ENCODE measurements at places on chromosomes 16 and 17.

DNA sequence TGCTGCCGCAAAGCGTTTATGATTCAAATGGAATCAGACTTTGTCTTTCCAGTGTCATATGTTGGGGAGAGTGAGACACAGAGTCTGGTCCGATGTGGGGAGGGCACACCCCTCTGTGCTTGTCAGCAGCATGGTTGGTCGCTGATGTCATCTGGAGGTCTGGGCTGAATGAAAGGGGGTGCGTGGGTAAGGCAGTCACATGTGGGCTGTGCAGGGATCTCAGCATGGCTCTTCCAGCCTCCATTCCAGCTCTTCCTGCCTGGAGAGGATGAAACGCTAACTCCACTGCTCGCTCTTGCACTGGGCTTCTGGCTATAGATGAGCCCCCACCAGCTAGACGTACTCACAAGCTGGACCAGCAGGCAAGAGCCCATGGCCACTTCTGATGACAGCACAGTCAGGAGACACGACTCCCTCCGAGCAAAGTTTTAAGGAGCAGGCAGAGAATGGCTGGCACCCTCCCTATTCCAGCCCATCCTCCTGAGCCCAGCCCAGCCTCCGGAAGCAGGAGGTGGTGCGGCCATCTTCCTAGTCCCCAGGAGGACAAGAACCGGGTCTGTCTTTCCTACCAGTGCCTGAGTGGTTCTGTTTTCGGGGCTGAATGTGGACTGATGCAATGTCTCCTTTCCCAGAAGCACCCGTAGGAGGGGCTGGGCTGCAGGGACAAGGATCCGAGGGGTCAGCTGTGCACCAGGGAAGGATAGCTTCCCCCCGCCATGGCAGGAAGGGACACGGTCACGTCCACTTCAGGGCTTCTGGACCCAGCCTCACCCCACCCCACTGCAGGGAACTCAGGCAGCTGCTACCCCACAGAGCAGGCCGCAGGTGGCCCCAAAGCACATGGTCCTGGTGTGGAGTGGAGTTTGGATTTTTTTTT is 41.5 kb upstream of the CBFA2T3 start:
- no peak for DNase-seq

- peak; percentile 75 for DNase-seq
Observed at GRCh38 chr16:2912330-2913199, 834 bp downstream of the FLYWCH1 start.

GRCh38 chr17:67138392-67138791 is 94.0 kb downstream of the CACNG1 start:
- no peak for DNase-seq

DNA sequence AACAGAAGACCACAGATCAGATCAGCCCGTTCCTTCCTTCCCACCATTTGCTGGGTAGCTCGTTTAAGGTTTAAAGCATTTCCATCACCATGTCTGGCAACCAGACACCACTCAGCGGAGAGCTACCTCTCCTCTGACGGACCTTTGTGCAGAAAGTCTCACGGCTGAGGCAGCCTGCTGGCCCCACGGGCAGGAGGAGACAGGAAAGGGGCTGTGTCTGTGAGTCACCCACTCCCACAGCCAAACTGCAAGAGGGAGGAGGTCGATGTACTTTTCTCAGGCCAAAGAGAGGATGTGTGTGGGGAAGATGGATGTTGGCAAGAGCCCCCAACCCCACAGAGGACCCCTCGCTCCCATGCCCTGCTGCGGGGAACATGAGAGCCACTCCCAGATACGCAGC is 92.1 kb downstream of the ZNF423 start:
- no peak for DNase-seq

DNA sequence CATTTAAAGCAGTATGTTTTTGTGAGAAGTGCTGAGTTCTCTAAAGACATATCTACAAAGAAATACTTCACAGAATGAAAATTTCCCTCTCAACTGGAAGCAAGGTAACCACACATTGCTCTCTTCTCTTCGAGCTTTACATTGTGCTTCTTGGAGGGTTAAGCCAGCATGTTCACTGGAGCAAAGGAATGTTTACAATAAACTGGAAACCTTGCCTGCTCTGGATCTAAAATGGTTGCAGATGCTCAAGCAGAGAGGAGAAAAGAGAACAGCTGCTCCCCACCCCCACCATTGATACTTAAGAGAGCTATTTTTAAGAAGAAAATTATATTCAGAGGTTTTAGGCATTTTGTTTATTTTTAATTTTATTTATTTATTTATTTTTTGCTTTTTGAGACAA is 213.1 kb downstream of the CEP112 start:
- no peak for DNase-seq

- DNase-seq = no peak
Observed at GRCh38 chr17:5219536-5219935, 15.1 kb downstream of the SCIMP start.

GRCh38 chr17:57278740-57279387 is 22.5 kb downstream of the MSI2 start:
- DNase-seq = no peak

GRCh38 chr16:52471650-52472370 is 75.1 kb downstream of the TOX3 start:
- DNase-seq = no peak

DNA sequence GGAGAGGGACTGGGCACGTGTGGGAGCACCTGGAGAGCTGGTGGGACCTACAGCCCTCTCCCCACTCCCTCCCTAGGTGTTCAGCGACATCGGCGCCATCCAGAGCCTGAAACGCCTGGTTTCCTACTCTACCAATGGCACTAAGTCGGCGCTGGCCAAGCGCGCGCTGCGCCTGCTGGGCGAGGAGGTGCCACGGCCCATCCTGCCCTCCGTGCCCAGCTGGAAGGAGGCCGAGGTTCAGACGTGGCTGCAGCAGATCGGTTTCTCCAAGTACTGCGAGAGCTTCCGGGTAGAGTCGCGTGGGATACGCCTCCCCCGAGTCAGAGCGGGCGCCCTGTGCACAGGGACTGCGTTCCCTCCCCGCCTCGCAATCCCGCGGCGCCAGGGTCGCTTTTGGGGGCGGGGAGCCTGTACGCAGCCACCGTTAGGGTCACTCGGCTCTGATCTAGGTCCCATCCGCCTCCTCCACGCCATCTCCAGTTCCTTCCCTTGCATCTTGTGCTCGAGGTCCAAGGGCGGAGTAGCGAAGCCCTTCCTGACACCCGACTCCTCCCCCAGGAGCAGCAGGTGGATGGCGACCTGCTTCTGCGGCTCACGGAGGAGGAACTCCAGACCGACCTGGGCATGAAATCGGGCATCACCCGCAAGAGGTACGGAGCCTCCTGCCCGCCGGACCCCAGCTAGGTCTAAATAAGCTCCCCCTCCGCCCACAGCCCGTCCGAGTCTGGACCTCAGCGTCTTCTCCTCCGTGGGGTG is 13.0 kb downstream of the SARM1 start:
- no peak for DNase-seq

DNA sequence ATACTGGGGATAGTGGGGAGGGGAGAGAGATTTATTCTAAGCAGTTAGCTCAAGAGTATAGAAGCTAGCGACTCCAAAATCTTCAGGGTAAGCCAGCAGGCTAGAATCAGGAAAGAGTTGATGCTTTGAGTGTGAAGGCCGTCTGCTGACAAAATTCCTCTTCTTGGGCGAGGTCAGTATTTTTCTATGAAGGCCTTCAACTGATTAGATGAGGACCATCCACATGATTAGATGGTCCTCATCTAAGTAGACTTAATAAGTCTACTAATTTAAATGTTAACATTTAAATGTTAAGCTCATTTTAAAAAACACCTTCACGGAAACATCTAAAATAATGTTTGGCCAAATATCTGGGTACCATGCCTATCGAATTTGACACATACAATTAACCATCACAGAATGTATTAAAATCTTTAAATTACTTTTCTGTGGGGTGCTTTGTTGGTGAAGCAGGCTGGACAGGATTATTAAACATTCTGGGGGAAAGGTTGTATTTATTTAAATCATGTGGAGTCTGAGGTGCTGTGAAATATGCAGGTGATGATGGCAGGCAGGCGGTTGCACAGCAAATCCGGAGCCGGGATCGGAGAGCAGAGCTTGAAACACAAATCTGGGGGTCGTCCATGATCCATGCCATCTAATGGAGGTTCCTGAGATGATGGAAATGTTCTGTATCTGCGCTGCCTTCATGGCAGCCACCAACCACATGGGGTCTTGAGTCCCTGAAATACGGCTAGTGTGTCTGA is 49.8 kb upstream of the ADORA2B start:
- DNase-seq = no peak

- DNase-seq = no peak
Observed at GRCh38 chr16:75048054-75048453, 49.2 kb downstream of the ZNRF1 start.
